ENCODE measurements at places on chromosomes 5 and 9. TPM values are rescaled to one million over a fixed set of nuclear protein-coding genes. Genes with fewer than 3 reads are reported as not detected.

Gene GZMA
- total RNA-seq, result not detected

Gene SPATA31D4
- total RNA-seq, result not detected

Gene CXCL14
- under 0.01 TPM for total RNA-seq

Gene ATOSB
- total RNA-seq, result 26.8 TPM

Gene HSPB3
- total RNA-seq, result not detected

Gene C9orf153
- 0.56 TPM for total RNA-seq

Gene SLIT3
- total RNA-seq, result 3.1 TPM

Gene RARS1
- 258 TPM for total RNA-seq

Gene ENTREP1
- total RNA-seq, result 0.38 TPM

All from regular cardiac myocyte (primary cell).